GM04504 (cell line): ENCODE measurements at places on chromosomes 2 and 18.

GRCh38 chr2:58046335-58046584 is 346 bp upstream of the VRK2 start:
- DNase-seq, result no peak

GRCh38 chr2:133600266-133600928 is 32.1 kb upstream of the NCKAP5 start:
- no peak for DNase-seq

DNA sequence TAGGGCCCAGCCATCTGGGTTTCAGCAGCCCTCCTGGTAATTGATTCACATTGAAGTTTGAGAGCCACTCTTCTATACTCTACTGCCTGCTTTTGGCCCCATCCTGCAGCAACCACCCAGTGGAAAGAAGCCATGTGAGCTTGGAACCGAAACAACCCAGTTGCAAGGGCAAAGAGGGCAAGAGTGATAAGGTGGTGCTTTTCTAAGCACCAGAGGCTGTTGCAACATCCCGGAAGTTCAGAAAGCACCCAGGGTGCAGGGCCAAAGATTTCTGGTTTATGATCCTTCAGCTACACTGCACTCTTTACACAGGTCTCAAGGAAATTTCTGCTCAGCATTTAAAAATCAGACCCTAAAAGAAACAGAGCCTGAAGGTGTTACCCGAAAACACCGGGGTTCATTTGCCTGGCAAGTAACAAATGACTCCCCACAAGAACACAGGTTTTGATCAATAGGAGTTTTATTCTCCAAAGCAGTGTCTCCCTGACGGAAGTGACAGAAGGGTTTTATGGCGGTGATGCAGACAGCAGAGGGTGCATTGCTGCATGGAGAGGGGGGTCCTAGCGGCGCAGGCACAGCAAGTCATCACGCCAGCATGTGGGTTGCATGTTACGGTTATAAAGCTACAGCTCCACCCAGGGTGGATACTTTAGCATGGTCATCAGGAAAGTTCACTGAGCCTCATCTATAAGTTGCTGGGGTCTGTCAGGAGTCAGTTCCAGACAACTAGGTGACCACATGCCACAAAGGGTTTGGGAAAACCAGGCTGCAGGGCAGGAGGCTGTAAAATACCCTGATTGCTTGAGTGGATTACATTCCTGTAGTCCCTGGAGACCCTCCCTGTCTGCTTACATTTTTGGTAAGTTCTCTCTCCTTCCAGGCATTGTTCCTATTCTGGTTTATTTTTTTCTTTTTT is 28.8 kb upstream of the TMEM37 start:
- no peak for DNase-seq

DNA sequence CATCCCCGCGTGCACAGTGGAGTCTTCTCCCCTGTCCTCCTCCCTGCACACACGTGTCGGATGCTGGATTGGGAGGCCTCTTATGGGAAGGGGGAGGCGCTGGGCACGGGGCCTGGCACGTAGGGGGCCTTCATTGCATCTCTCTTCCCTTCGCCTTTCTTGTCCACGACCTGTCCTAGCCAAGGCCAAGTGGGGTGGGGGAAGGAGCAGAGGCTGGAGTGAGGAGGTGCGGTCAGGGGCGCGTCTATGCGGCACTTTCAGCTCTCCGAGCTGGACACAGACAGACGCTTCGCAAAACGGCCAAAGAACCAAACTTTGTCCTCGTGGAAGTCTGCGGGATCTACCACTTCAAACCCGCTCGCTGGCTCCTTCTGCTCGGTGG is 13.4 kb downstream of the ALPG start:
- DNase-seq, result no peak

DNA sequence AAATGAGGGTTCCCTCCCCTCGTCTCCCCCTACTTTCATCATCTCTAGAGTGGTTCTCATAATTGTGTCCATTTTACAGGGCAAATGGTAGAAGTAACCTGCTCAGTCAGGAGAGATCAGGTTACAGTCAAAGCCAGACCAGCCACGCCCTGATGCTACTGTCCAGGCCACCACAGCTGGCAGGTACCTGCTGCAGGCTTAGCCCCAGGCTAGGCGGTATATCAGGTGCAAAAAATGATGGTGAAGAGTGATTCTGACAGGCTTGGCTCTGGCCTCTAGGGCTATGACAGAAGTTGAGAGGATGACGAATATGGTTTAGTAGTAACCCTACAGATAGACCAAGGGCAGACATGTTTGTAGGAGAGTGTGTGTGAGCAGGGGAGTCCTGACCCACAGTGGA is 67.1 kb downstream of the HAUS1 start:
- no peak for DNase-seq

DNA sequence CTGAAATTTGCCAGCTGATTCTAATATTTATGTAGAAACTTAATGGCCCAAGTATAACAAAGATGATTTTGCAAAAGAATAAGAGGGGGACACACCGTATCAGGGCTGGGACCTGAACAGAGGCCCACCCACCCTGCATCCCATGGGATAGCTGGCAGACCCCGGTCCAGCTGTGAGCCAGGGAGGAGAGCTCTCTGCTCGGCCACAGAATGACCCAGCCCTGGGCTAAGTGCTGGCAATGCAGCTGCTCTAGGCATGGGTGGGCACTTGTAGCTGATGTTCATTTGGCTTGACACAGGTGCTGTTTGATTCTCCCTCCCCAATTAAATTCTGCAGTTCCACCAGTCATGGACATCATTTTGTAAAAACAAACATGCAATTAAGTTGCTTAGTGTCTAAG is 522.8 kb upstream of the RAB6C start:
- DNase-seq, result no peak

DNA sequence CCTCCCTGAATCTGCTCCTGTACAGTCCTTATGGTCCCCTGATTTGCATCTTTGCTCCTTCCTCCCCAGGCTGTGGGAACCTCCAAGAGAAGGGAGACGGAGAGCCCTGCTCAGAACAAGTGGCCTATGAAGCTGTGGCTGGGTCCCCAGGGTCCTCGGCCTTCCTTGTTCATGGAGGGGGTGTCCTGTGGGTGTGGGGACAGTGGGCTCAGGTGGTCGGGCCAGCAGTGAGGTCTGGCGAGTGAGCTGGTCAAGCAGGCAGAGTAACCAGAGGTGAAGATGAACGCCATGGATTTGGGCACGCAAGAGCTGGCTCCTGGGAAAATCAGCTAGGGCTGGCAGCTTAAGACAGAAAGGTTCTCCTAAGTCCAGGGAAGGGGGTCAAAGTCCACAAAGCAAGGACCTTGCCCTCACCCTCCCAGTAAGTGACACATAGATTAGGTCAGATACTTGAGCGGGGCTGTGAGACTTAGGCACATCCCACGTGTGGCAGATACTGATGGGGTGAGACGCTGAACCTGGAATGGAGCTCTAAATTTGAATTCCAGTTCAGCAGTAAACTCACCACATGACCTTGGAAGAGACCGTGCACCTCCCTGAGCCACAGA is 24.8 kb downstream of the GNLY start:
- DNase-seq, result no peak

DNA sequence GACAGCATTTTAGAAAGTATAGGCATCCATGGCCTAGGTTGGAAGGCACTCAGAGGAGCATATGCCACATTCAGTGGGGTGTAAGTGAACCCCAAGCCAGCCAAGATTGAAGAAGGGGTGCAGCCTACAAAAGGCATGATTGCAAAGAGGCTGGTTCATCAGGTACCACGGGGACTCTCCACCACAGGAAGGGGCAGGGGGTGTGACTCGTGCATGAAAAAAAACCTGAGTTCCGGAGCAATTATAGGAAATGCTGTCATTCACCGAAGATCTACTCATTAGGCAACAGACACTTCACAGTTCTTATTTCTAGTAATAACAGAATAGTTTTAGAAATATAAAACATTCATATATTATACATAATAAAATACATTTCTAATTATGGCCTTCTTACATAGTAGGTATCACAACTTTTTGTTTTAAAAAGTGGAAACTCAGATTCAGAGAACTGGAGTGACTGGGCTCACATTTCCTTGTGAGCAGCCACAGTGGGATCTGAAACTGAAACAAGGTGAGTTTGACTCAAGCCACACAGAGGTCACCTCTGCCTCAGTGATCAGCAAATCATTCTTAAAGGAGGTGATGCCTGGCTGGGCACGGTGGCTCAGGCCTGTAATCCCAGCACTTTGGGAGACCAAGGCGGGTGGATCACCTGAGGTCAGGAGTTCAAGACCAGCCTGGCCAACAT is 188.4 kb upstream of the GYPC start:
- DNase-seq, result no peak

DNA sequence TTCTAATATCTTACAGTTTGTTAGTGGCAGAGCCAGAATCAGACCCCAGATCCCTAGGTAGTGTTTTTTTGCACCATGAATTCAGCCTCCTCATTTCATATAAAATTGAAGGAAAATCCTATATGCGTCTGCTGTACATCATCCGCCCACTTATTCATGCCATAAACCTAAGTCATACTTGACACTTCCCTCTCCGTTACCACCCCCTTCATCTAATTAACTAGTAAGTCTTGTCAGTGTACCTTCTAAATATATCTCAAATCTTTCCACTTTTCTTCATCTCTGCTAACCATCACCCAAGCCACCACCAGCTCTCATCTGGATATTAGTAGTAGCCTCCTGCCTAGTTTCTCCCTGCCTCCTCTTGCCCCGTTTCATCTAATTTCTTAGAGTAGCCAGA is 248.7 kb upstream of the SIX3 start:
- DNase-seq, result no peak

DNA sequence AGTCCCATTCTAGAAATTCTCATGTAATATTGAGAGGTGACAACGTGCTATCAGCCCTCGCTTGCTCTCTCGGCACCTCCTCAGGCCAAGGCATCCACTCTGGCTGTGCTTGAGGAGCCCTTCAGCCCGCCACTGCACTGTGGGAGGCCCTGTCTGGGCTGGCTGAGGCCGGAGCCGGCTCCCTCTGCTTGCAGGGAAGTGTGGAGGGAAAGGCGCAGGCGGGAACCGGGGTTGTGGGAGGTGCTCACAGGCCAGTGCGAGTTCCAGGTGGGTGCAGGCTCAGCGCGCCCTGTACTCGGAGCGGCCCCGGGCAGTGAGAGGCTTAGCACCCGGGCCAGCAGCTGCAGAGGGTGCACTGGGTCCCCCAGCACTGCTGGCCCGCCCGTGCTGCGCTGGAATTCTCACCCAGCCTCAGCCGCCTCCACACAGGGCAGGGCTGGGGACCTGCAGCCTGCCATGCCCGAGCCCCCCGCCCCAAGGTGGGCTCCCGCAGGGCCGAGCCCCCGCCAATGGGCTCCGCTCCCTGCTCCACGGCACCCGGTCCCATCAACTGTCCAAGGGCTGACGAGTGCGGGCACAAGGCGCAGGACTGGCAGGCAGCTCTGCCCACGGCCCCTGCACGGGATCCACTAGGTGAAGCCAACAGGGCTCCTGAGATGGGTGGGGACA is 1680.6 kb upstream of the LRRTM1 start:
- no peak for DNase-seq

- no peak for DNase-seq
Measured at GRCh38 chr18:11937874-11938478, 29.9 kb upstream of the MPPE1 start.

GRCh38 chr2:151999053-151999452 is 99.8 kb downstream of the CACNB4 start:
- DNase-seq, result peak; percentile 9
